NCI-H187 treated with DMSO at 0.1 percent for 48 hours (cell line): ENCODE measurements at places on chromosomes 7 and 10.

- no peak for DNase-seq
Observed at GRCh38 chr7:133349101-133349500, 96.2 kb downstream of the EXOC4 start.

GRCh38 chr7:101819913-101820522 is 2.6 kb downstream of the CUX1 start:
- no peak for DNase-seq

DNA sequence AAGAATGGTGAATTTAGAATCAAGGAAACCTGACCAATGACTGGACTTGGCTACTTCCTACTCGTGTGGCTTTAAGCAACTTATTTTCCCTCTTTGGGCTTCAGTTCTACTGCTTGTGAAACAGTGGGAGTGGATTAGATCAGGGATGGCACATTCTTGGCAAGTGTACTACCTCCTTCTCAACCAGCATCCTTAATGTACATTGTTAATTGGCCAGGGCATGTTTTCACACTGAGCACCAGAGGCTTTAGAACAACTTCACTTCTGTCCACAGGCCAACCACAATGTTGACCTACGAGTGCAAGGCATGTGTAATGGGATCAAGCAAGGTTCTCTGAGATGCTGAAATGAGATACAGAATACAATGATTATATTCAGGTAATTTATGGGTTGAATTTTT is 315.3 kb downstream of the ADRA2A start:
- no peak for DNase-seq

- no peak for DNase-seq
Observed at GRCh38 chr10:113480081-113480360, 72.8 kb upstream of the HABP2 start.

- DNase-seq: no peak
Observed at GRCh38 chr7:92560602-92561001, 29.6 kb downstream of the FAM133B start.

DNA sequence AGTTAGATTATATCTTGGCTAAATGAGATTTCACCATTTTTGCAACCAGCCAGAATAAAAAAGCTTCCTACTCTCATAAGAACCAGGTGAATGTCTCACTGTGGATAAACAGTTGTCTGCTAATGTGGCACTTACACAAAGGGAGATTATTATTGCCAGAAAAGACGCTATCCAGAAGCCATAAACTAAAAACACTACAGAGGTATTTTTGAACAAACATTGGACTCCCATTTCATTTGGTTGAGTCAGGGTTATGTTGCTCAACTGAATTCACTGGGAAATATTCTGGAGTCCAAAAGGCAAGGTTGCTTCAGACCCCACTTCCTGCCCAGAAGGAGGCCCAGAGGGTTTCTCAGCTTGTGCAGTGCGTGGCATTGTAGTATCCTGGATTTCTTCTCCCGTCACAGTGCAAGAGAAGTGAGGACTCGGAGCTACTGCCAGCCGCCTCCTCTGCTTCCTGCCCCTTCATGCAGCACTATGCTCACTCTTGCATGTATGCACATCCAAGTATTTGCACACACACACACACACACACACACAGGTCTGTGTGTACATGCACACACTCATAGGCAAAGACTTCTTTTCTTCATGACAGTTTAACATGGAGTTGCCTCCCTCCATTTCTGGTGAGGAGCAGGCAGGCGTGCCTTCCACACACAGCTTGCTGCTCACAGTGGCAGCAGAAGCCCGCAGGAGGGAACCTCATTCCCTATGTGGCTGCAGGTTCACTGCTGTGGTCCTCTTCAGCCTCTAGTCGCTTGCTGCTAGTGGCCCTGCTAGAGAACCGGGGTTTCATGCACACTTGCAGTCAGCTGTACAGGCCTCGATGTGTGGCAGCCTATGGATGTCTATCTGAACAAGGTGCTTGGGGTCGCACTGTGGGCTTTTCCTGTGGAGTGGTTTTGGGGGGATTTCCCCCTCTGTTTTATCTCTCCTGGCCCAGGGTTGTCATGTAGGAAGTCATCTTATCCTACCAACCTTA is 10.1 kb downstream of the DENND10 start:
- no peak for DNase-seq

- no peak for DNase-seq
Observed at GRCh38 chr10:124734311-124735166, 9.6 kb downstream of the FAM53B start.

DNA sequence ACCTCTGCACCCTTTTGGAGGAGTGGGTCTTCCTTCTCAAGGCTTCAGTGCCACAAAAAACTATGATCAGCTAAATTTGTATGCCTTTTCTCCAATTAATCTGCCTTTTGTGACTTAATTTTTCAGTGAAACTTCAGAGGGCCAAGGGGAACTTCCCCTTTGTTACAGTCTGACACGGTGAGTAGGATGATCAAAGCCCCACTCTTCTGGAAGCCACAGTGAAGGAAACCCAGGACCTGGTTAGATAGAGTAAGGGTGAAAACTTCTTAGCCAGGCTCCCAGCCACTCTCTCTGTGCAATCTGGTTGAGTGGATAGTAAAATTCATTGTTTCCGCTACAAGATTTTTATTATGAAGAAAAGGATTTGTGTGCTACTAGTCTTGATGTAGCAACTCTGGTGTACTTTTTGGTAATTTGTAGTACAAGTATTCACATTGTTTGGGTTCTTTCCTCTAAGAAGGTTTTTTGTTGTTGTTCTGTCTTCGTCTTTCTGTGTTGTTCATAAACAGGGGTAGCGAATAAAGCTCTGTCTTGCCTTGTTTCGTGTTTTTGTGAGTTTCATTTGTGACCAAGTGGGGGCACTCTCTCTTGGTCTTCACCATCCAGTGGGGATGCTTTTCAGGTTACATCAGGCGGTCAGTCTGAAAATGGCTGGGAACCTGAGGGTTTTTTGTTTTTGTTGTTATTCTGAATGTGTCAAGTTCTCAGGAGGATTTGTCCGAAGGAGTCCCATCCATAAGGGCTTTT is 268.5 kb upstream of the NPSR1 start:
- no peak for DNase-seq
